Karpas-422 (cell line): ENCODE measurements at places on chromosomes 12 and 14. TPM values are rescaled to one million over a fixed set of nuclear protein-coding genes. Genes with fewer than 3 reads are reported as not detected.

- no peak for DNase-seq
Observed at GRCh38 chr12:75702477-75703093, 191.2 kb upstream of the KRR1 start.

DNA sequence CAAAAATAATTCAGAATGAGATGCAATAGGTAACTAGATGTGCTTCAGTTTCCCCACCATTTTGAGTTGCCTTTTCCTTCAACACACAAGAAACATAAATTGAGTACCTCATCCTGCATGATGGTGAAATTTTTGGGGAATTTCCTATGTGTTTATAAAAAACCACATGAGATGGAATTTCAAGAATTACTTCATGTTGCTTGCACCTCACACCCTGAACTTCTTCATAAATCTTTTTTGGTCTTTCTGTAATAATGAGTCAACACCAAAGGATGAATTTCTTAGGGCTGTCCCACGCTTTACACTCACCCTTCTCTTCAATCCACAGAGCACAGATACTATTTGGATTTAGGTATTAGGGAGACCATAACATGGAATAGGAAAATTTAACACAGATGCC is 22.6 kb upstream of the LUM start:
- DNase-seq, result no peak

Gene MMP14
- total RNA-seq, result 0.72 and 1.9 TPM in 2 replicates

- peak; percentile 68 for DNase-seq
Observed at GRCh38 chr14:99568567-99569560, 35.1 kb downstream of the CCDC85C start.

DNA sequence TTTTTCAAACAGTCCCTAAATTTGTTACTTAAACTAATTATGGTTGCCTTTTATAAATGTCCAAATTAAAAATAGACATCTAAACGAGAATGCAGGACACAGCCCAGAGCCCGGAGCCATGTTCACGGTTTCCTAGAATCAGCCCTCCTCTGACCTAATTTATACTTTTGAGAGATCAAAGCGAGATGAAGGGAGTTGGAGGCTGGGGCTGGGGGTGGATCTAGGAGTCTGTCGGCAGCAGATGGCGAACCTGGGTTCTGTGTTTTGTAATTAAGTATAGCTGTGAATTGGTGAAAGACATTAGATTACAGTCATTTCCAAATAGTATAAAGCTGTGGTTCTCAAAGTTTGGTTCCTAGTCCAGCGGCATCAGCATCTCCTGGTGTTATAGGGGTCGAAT is 210.1 kb downstream of the SLC41A2 start:
- DNase-seq, result no peak

DNA sequence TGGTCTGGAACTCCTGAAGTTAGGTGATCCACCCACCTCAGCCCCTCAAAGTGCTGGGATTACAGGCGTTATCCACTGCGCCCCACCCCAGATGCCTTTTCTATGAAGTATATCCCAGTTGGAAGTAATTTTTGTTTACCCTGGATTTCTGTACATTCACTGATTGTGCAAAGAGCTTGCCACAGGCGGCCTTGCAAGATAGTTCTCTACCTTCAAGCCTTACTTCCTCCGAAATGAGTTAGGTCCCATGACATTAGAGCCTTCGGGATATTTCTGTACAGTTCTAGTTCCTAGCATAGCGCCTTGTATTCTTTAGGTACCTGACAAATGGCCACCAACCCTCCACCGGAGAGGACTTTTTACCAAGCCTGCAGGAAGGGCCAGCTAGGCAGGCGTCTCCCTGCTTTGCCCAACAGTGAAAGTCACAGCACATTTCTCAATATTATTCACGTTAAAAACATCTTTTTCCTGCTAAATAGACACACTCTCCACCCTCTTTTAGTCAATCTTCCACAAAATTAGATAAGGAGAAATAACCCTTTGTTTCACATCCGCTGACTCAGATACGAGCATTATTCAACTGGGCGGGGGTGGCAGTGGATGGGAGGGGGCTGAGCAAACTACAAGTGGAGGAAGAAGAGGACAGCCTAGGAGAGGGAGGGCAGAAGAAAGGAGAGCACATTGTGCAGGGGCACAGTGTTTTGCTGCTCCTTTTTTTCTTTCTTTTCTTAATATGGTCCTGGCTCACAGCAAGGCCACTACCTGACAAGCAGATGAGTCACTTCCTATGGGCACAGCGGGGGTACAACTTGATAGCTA is 40.0 kb upstream of the CAPRIN2 start:
- DNase-seq, result no peak

GRCh38 chr12:64083285-64084210 is 138.5 kb downstream of the KICS2 start:
- no peak for DNase-seq

Gene RAPGEF3
- total RNA-seq, result 4.4 and 11.9 TPM in 2 replicates

Gene WIF1
- not detected in 2 replicates for total RNA-seq

Gene GPR84
- total RNA-seq, result 0.29 TPM in 1 of 2 replicates, not detected in the other

GRCh38 chr12:70106347-70106746 is 136.9 kb upstream of the CNOT2 start:
- no peak for DNase-seq

Gene AQP5
- total RNA-seq, result 0.97 and 4.5 TPM in 2 replicates
